ENCODE measurements at places on chromosomes 2 and 18. TPM values are rescaled to one million over a fixed set of nuclear protein-coding genes. Genes with fewer than 3 reads are reported as not detected.

Gene ARHGEF4
- 9.2 TPM for total RNA-seq

Gene ALMS1
- 10.1 TPM for total RNA-seq

Gene ERMN
- not detected for total RNA-seq

Gene RAB6C
- total RNA-seq, result not detected

Gene DSC2
- 0.86 TPM for total RNA-seq

Gene SKOR2
- not detected for total RNA-seq

Gene SLC5A6
- total RNA-seq, result 73.0 TPM

Gene NGEF
- total RNA-seq, result 12.8 TPM

Measured in A549 treated with ZK216348 at 1 μM for 4 hours (cell line).